ENCODE measurements at places on chromosomes 7 and 10.

DNA sequence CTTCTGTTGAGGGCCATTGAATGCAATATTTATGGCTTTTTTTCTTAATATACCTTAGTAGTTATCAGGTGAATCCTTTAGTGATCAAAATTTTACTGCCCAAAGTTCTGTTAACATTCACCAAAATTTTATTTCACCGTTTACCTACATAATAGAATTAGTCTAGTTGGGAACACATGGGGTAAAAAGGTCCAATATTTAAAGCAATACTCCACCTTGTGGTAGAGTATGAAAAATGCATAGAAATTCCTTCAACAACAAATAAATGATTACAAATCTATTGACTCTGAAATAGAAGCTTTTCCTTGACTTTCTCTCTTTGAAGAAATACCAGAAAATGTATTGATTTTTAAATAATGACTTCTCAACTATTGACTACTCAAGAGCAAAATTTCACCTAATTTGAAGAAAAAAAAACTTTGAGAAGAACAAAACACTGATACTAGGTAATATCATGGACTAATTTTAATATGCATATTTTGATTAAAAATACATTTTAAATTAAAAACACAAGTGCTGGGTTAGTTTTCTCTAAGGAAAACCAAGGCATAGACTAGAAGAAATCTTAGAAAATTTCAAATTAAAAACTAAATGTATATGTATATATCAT is 43.3 kb downstream of the POLR1F start:
- DNase-seq: no peak

GRCh38 chr10:101816913-101817336 is 1.3 kb downstream of the OGA start:
- DNase-seq: no peak

DNA sequence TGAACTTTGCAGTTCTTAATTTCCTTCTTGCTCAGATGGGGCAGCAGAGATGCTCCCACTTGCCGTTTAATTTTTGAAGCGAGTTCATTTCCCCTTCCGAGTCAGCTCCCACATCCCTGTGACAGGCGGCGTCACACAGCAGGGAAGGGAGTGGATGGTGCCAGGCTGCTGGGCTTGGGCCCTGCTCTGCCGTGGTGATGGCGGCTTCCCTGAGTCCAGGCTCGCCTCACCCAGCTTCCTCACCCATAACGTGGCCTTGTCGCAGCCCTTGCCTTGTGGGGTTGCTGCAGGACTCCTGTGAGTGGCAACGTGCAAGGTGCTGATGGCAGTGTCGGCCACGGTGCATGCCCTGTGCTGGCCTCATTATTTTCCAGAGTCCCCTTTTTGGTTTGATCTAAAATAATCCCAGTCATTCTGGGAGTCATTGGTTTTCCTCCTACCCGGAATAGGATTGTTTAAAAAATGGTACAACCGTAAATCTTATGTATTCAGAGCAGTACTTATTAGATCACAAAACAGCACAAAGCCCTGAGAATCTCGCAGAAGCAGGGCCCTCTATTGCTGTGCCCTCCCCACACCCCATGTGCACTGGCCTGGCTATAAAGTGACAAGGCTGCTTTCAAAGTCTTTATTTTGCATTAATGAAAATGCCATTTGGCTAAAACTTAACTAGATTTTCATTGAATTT is 260.1 kb downstream of the WDR37 start:
- DNase-seq: no peak

- DNase-seq: no peak
Measured at GRCh38 chr7:137366995-137367394, 23.5 kb upstream of the PTN start.

DNA sequence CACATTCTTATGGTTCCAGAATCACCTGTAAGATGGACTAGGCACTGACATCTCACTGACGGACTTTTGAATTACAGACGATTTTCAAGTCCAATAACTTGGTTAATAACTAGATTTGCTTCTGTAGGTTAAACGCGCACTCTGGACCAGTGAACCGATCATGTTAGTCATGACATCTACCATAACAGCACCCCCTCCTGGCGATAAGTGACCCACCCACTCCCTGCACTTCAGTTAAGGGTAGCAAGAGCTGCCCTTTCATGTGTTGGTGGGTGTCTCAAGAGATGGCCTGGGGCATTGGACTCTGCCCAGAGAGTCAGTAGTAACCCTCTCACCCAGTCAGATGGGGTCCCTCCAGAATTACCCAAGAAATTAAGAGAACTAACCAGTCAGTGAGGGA is 12.9 kb downstream of the GRM8 start:
- DNase-seq: no peak

DNA sequence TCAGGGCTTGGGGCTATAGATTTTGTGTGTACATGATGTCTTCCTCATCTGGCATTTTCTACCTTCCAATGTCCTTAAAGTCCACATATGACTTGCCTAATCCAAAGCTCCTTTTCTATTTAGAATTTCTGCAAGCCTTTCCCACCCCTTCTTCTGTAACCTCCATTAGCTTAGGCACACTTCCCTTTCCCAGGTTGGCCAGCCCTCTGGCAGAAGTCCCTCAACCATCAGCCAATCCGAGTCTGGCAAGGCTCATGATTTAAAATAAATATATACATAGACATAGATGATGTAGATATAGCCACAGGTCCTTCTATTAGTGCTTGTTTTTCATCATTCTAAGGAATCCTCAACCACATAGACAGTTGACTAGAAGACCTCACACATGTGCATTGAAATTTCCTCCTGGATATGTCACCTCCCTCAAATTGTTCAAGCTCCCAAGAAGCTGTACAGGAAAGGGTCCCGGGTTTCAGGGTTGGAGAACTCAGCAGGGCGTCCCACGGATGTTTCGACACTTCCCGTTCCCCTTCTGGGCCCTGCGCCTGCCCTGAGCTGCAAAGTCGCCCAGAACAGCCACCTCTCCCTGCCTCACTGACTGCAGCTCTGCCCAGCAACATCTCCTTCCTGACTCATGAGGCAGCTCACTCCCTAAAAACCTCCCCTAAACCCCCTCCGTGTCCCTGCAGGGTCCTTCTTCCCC is 20.4 kb upstream of the PIK3AP1 start:
- DNase-seq: no peak

- no peak for DNase-seq
Measured at GRCh38 chr10:86269332-86269731, 97.3 kb downstream of the GRID1 start.

GRCh38 chr10:33721509-33721908 is 387.0 kb upstream of the NRP1 start:
- no peak for DNase-seq

- DNase-seq: no peak
Measured at GRCh38 chr10:24642921-24643678, 80.6 kb downstream of the ARHGAP21 start.

GRCh38 chr7:102869195-102869594 is 43.6 kb upstream of the LRRC17 start:
- DNase-seq: no peak

- peak; percentile 71 for DNase-seq
Measured at GRCh38 chr7:51123322-51124019, 193.1 kb downstream of the COBL start.

DNA sequence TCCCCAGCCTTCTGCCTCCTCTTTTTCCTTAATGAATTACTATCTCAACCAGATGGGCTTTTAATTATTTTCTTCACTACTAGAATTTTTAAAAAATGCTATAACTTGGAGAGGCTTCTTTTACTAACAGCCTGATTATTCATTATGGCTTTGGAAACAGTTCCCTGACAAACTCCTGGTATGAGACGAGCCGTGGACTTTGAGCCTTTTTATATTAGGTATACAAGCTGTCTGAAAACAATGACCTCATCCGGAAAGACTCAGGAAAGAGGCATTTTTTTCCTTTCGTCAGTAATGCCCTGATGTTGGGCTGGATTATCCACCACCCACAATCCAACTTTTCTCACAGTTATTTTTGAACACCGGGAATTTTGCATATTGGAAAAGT is 26.7 kb upstream of the ABLIM1 start:
- no peak for DNase-seq

GRCh38 chr7:6437251-6437650 is 10.5 kb downstream of the DAGLB start:
- peak; percentile 18 for DNase-seq

DNA sequence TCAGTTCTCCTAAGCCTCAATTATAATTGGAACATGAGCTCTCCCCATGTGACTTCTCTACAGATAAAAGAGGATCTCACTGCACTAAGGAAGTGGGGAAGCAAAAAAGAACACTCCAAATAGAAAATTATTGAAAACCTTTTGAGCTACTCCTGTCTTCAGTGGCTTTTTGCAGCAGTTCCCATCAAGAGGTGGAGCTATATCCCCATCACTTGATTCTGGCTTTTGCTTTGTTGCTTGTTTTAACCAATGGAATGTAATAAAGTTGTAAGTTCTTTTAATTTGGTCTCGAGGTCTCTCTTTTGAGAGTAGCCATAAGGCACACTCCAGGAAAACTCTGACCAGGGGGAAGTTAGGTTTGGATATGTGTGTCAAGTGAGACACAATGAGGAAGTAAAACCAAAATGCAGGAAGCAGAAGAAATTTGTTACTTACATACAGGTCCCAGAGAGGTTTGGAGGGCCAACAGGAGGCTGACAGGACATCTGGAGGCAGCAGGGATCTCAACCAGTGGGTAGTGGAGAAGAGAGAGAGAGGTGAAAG is 569.4 kb downstream of the HTR7 start:
- no peak for DNase-seq
